Mesenteric fat pad (tissue), 1 donor: ENCODE measurements at places on chromosomes 12 and 14.

GRCh38 chr12:125140279-125141209 lies 75.3 kb downstream of the AACS start:
- DNase-seq, result no peak

GRCh38 chr14:101178184-101179072 lies 274.9 kb upstream of the RTL1 start:
- DNase-seq, result peak; percentile 64

DNA sequence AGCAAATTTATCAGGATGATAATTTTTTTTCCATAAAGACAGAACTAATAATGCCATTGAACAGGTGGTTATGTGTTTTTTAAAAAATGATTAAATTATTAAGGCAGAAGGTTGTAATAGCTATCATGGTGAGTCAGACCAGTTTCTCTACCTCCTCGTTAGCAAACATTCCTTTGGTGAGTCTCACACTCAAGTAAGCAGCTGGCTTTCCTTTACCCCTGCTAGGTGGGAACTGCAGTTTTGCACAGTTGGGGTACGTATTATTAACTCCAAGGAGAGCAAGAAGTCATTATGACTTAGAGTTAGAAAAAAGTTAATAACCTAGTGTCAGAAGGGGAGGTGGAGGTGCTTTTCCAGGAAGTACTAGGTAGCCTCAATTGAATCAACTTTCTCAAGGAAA lies 165.3 kb downstream of the SNAPC1 start:
- DNase-seq, result no peak

- DNase-seq, result no peak
Observed at GRCh38 chr14:24331731-24332267, 3.1 kb downstream of the ADCY4 start.

DNA sequence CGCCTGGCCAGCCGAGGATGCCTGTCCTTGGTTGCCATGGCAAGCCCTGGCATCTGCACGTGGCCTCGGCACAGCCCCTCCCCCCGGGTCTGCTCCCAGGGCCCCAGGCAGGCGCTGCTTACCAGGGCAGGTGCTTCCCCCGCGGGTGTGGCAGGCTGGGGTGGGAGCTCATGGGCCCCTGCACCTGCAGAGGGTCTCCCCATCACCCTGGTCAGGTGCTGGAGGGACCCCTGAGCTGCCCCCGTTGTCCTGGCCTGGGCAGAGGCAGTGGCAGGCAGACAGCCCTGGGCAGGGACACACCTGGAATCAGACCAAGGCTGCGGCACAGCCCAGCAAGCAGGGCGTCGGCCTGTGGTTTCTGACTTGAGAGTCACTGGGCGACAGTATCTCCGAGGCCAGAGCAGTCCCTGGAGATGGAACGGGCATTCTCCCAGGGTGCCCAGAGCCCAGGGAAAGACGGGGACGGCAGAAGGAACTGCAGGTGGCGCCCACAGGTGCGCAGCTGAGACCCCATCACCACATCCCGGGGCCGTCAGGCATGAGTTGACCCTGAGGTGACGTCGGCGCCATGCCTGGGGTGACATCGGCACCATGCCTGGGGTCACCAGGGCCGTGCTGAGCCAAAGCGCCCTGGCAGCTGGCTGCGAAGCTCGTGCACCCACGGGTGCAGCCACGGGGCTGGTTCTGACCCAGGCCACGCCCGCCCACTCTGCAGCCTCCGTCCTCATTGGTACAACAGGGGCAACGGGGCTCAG lies 56.1 kb upstream of the FBRSL1 start:
- no peak for DNase-seq

GRCh38 chr14:24952851-24953666 lies 96.9 kb downstream of the STXBP6 start:
- no peak for DNase-seq

DNA sequence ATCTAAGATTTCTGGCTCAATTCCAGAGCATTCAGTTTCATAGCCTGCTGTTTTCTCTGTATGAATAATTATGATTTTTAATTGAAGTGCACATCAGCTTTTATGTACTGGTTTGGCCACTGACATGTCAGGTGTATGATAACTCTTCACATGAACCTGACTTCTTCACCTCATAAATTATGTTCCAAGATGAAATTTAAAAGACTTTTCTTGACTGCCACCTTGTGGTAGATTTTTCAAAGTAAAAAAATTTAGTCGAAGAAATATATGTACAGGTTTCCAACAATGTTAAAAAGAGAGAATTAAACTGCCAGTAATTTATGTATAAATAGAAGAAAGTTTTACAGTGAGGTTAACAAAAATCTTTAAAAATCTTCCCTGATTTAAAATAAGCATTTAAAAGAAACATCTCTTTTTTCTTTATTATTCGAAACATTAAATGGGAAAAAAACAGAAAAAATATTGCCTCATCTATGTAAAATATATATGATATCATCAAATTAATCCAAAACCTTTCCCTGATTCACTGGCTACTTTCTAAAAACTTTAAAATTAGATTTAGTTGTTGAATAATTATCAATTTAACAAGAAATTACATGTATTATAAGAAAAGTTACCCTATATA lies 124.9 kb upstream of the ATXN7L3B start:
- no peak for DNase-seq

DNA sequence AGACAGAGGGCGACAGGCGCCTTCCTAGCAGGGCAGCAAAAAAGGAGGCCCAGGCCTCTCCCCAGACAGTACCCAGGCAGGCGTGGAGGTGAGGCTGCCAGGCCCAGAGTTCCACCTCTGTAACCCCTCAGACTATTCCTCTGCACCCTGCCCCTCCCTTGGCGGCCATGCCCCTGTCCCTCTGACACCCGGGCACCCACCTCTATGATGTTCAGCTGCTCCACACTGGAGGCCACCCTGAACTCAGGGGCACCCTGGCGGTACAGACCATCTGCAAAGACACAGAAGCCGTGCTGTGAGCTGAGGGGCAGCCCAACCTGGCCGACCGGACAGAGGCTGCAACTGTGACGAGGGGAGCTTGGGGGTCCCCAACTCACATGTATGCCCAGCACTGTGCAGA lies 20.1 kb downstream of the ARL6IP4 start:
- DNase-seq, result no peak

GRCh38 chr14:54665946-54666345 lies 99.0 kb downstream of the SAMD4A start:
- no peak for DNase-seq

GRCh38 chr12:94792693-94793092 lies 142.3 kb upstream of the TMCC3 start:
- DNase-seq, result no peak

DNA sequence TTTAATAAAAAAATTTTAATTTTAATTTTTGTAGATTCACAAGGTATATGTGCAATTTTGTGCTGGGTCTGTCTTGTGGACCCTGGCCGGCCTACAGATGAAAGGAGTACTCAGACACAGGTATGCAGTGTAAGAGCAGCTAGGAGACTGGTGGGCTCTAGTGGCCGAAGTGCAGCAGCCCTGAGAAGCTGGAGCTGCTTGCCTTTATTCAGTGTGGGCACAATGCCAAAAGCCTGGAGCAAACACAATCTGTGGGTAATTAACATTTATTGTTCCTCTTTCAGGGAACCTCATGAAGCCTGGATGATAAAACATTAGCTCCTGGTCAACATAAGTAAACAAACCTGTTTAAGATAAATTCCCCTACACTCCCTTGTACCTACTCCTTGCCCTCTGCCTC lies 135.7 kb upstream of the SEL1L start:
- no peak for DNase-seq

DNA sequence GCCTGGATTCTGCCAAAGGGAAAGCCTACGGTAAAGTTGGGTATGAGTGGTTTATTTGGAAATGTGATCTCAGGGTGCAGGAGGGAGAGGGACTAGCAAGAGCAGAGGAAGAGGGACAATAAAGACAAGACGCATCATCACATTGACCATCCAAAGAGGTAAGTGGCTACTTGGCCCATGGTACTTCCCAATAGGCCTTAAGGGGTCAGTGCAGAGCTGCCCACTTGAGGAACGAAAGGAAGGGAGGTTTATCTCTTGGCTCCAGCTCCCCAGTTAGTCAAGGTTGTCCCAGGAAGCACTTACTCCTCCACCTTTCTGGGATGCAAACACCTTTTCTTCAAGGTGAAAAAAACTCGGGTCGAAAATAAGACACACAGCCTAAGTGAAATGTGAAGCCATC lies 323.9 kb downstream of the TMEM132D start:
- DNase-seq, result no peak

DNA sequence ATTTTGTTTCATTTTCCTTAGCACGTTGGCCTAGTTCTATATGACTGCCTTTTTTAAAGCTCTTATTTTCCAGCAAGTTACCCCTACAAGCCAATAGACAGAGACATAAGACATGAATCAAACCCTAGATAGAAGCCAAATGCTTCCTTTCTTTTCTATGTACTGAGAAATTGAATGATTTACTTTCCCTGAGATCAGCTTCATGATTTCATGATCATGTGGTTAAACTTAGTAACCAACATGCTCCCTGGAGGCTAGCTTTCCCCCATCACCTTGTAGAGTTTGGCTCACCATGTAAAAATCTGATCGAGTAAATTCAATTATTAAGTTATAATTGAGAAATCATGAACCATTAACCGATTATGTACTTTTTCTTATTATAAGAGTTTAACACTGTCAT lies 148.1 kb upstream of the LRIG3 start:
- no peak for DNase-seq

- DNase-seq, result no peak
Observed at GRCh38 chr14:59055006-59055405, 133.5 kb upstream of the DAAM1 start.

GRCh38 chr12:89936631-89937030 lies 228.0 kb upstream of the ATP2B1 start:
- no peak for DNase-seq

- DNase-seq, result no peak
Observed at GRCh38 chr14:103861413-103862392, 14.3 kb upstream of the PPP1R13B start.

DNA sequence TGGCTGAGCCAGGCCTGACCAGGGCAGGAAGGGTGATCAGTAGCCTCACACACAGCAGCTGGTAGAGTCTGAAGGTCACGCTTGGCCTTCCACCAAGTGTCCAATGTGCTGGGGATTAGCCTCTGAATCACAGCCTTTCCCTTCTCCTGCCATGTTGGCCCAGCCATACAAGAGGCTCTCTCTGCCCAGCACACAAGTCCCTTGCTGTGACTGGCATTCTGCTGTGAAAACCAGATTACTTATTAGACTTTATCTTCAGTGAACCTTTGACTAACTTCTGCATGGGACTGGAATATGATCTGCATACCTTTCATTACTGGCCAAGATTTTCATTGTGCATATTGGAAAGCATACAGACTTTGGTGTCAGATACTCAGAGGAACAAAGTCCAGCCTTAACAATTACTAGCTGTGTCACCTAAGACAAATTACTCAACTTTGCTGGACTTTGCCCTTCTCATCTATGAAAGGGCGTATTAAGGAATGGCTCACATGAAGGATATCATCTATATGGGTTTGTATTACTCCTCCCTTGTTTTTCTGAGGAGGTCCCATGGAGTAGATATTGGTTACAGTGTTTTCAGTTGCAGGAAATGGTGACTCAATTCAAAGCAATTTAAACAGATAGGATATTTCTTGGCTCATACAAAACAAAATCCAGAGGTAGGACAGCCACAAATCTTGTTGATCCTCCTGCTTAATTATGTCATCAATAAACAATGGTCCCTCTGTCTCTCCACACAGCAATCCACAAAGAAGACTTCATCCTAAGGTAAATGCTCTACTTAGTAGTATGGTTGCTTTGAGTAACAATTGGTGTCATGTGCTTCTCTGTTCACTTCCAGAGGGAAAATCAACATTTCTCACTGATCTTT lies 99.6 kb downstream of the DYRK2 start:
- no peak for DNase-seq

DNA sequence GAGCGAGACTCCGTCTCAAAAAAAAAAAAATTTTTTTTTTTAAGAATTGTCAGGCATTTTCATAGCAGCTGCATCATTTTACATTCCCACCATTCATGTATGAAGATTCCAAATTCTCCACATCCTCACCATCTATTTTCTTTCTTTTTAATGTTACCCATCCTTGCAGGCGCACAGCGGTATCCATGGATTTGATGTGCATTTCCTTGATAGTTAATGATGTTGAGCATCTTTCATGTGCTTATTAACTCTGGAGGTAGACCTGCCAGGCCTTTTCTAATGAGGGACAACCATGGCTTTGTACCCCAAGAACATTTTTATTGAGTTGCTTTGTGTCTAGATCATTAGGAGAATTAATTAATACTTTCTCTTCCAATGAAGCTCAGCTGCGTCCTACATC lies 1.6 kb upstream of the RNF34 start:
- no peak for DNase-seq

- DNase-seq, result no peak
Observed at GRCh38 chr12:52788876-52789636, 6.9 kb downstream of the KRT3 start.

- no peak for DNase-seq
Observed at GRCh38 chr14:76268047-76268431, 107.9 kb upstream of the ESRRB start.

DNA sequence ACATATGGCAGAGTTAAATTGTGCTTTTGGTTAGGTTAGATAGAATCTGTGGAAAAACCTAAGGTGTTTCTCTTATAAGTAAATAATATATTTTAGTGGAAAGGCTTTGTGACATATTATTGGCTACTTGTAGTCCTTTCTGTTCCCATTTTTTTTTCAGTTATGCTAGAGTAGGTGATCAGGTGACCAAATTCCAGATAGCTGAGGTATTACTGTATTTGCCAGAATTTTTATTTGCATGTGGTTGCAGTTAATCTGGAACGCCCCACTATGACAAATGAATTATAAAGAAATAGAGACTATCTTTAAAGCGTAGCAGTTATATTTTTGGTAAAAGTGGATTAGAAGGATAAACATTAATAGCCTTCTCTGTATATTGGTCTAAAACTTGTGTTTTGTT lies 52.0 kb downstream of the ARHGAP5 start:
- DNase-seq, result no peak

DNA sequence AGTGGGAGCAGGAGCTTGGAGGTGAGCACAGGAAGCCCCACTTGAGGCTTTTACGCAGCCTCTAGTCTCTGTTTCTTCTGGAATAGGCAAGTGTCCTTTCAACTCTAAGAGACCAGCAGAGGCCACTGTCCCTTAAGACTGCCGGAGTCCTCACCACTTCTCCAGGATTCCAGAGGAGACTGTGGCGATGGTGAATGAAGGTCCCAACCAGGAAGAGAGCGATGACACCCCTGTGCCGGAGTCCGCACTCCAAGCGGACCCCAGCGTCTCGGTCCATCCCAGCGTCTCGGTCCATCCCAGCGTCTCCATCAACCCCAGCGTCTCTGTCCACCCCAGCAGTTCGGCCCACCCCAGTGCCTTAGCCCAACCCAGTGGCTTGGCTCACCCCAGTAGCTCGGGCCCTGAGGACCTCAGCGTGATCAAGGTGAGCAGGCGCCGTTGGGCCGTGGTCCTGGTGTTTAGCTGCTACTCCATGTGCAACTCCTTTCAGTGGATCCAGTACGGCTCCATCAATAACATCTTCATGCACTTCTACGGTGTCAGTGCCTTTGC lies 442 bp downstream of the FLVCR2 start:
- DNase-seq, result no peak

- DNase-seq, result peak; percentile 88
Observed at GRCh38 chr12:55729819-55730818, 1.3 kb upstream of the CD63 start.

DNA sequence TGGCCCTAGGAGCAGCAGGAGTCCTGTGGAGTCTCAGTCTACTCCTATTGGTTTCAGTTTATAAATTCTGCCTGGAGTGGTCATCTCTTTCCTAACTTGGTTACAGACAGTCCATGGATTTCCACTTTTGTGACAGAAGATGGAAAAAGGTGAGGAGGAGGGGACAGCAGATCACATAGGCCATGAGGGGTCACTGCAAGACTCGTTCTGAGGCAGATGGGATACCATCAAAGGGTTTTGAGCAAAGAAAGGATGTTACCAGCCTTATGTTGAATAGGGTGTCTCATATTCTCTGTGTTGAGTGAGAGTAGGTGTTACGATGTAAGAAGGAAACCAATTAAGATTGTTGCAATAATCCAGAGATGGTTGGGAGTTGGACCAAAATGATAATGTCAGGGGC lies 15.3 kb downstream of the PDE3A start:
- DNase-seq, result no peak
